ENCODE measurements at places on chromosomes 13 and 19. TPM values are rescaled to one million over a fixed set of nuclear protein-coding genes. Genes with fewer than 3 reads are reported as not detected.

Gene ADAMTSL5
- 0.23 TPM for total RNA-seq

- DNase-seq = no peak
These were observed 104.4 kb upstream of the CSNK1A1L start for GRCh38 chr13:37209621-37210580.

GRCh38 chr13:41854758-41855157 lies 106.2 kb downstream of the VWA8 start:
- no peak for DNase-seq

DNA sequence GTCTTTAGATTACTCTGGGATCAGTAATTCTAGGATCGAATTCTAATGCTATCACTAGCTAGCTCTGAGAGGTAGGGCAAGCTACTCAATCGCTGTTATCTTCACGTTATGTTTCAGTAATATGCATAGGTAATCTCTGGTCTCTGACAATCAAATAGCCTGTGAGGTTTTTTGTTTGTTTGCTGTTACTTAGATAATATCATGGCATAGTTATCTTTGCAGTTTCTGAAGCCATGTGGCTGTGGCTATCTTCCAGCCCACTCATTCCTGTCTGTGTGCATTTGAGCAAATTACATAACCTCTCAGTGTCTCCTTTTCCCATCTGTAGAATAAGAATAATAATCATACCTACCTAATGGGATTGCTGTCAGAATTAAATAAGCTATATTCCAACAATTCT lies 330.2 kb downstream of the PCDH9 start:
- DNase-seq = no peak

GRCh38 chr13:46975173-46975572 lies 78.3 kb upstream of the HTR2A start:
- DNase-seq = no peak

DNA sequence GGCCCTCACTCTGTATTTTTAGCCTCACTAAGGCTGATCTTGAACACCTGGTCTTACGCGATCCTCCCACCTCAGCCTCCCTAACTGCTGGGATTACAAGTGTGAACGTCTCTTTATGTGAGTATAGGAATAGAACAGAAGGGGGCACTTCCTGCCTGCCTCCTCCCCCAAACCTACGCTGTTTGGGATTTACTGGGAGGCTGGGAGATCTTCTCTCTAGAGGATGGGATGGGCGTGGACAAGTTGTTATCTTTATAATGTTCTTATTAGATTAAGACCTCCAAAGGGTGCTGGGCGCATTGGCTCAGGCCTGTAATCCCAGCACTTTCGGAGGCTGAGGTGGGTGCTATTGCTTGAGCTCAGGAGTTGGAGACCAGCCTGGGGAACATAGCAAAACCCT lies 2.9 kb upstream of the CSNK1G2 start:
- DNase-seq = no peak

DNA sequence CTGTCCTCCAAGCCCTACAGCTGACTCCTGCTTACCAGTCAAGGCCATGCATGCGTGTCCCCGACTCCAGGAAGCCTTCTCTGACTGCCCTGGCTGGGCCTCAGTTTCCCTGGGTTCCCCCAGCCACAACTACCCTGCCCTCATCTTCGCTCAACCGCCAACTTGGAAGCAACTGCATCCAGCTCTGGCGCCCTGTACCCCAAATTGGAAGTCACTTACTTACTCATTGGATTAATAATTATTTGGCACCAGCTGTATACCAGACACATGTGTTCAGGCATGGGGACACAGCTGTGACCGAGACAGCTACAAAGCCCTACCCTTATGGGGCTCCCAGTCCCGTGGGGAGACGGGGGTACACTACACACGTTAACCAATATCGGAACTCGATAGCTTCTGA lies 10.9 kb upstream of the SEMA6B start:
- DNase-seq = no peak

DNA sequence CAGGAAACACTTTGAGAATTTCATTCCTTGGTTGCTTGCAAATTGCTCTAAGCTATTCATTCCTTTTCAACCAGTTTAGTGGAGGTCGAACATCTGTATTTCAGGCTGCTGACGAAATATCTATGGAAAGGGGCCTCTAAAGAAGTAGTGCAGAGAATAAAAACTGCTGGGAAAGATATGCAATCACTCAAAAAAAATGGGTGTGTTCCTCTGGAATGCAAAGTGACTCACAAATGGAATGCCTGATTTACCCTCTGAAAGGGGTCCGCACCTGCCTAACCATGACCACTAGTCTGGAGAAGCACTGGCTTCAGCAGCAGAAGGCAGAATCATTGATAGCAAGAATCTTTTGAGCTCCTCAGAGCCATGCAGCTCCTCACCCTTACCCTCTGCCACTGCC lies 129.4 kb downstream of the PCDH9 start:
- DNase-seq = no peak

Measured in epithelial cell of proximal tubule (primary cell).